ENCODE measurements at places on chromosomes 3 and 15. TPM values are rescaled to one million over a fixed set of nuclear protein-coding genes. Genes with fewer than 3 reads are reported as not detected.

GRCh38 chr15:40115670-40116093, 7.0 kb upstream of the BMF start:
- H3K36me3 ChIP-seq, result peaks cover 3% of the 10 kb centered on the region
- no peak for DNase-seq
- H3K27me3 ChIP-seq, result peaks cover 4% of the 10 kb centered on the region
- no peak overlapping the region for H3K4me3 ChIP-seq
- H3K4me1 ChIP-seq, result peaks cover 13% of the 10 kb centered on the region
- no peak overlapping the region for H3K27ac ChIP-seq

GRCh38 chr3:8841472-8841871, 72.1 kb upstream of the OXTR start:
- no peak overlapping the region for H3K27ac ChIP-seq
- H3K4me3 ChIP-seq, result no peak overlapping the region
- no peaks in the 10 kb centered on the region for H3K4me1 ChIP-seq

GRCh38 chr15:62828364-62828763, 214.2 kb upstream of the TPM1 start:
- H3K36me3 ChIP-seq, result no peaks in the 10 kb centered on the region
- no peak overlapping the region for H3K4me3 ChIP-seq
- no peak overlapping the region for H3K27ac ChIP-seq
- DNase-seq, result no peak
- no peaks in the 10 kb centered on the region for H3K4me1 ChIP-seq

DNA sequence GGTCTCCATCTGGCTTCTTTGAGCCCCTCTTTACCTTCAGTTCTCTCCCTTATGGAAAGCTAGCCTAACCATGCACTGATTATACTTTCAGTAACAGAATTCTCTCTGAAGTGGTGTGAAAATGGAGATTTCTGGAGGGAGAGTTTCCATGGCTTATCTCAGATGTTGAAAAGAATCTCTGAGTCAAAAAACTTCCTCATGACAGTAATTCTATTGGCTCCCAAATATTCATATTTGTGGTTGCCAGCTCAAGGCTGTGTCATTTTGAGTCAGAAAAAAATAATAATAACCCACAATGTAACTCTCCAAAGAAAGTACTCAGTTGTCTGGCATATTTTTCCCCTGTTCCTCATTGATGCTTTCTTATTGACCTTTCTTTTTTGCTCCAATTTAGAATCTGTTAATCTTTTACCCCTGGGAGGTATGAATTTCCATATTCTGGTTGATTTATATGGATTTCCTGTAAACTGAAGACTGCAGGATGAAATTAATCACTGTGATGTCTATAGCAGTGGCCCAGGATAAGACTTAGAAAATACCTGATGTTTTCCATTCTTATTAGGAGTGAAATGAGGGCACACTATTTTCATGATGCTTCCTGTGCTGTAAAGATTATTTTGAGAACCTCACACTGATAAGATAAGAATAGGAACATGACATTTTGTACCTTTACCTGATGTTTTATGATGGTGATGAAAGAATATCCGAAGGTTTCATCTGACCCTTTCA, 149.5 kb upstream of the EPHA3 start:
- H3K4me3 ChIP-seq, result no peak overlapping the region
- H3K4me1 ChIP-seq, result no peaks in the 10 kb centered on the region
- peaks cover 2% of the 10 kb centered on the region for H3K27me3 ChIP-seq
- H3K27ac ChIP-seq, result no peak overlapping the region
- H3K36me3 ChIP-seq, result no peaks in the 10 kb centered on the region

DNA sequence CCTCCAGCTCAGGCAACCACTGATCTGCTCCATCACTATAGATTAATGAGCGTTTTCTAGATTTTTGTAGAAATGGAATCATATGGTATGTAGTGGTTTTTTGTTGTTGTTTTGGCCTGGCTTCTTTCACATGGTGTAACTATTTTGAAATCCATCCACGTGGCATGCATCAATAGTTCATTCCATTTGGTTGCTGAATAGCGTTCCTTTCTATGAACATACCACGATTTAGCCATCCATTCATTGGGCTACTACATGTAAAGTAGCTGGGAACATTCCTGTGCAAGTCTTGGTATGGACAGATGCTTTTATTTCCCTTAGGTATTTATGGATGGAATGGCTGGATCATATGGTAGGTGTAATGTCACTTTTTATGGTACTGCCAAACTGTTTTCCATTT, 10.7 kb upstream of the CHSY1 start:
- H3K36me3 ChIP-seq, result no peaks in the 10 kb centered on the region
- no peak overlapping the region for H3K4me3 ChIP-seq
- H3K27ac ChIP-seq, result no peak overlapping the region
- H3K27me3 ChIP-seq, result peaks cover 5% of the 10 kb centered on the region

HRG gene
- polyA plus RNA-seq, result not detected

- H3K4me1 ChIP-seq, result peaks cover 25% of the 10 kb centered on the region
- DNase-seq, result peak; percentile 61
- H3K4me3 ChIP-seq, result peak overlapping the region; percentile 64
- peaks cover 4% of the 10 kb centered on the region for H3K27me3 ChIP-seq
- peak overlapping the region; percentile 38 for H3K27ac ChIP-seq
Measured at GRCh38 chr3:150384296-150385212, 23.5 kb upstream of the TSC22D2 start.

MB21D2 gene
- 0.53 TPM for polyA plus RNA-seq

DNA sequence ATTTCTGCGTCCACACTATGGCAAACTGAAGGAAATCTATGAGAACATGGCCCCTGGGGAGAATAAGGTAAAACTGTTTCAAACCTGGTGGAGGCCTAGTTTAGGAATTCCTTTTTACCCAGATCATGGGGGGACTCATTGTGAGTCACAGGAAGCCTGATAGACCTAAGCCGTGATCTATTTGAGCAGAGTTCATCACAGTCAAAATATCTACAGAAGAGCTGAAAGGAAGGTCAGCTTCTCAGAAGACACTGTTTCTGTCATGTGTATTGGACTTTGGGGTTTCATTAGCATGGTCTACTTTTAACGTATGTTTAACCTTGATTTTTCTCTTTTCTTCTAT, 1.3 kb downstream of the PSMD2 start:
- H3K27me3 ChIP-seq, result peaks cover 2% of the 10 kb centered on the region
- H3K36me3 ChIP-seq, result peaks cover 37% of the 10 kb centered on the region
- H3K4me1 ChIP-seq, result peaks cover 22% of the 10 kb centered on the region
- DNase-seq, result no peak

- no peak overlapping the region for H3K4me3 ChIP-seq
- no peak overlapping the region for H3K27ac ChIP-seq
- no peak for DNase-seq
- H3K4me1 ChIP-seq, result no peaks in the 10 kb centered on the region
- H3K27me3 ChIP-seq, result no peaks in the 10 kb centered on the region
- H3K36me3 ChIP-seq, result no peaks in the 10 kb centered on the region
Measured at GRCh38 chr3:55782351-55782750, 295.2 kb upstream of the WNT5A start.

GRCh38 chr3:137409584-137409983, 354.5 kb upstream of the SOX14 start:
- no peak overlapping the region for H3K27ac ChIP-seq
- DNase-seq, result no peak
- no peak overlapping the region for H3K4me3 ChIP-seq
- no peaks in the 10 kb centered on the region for H3K36me3 ChIP-seq
- H3K27me3 ChIP-seq, result peaks cover 2% of the 10 kb centered on the region

DNA sequence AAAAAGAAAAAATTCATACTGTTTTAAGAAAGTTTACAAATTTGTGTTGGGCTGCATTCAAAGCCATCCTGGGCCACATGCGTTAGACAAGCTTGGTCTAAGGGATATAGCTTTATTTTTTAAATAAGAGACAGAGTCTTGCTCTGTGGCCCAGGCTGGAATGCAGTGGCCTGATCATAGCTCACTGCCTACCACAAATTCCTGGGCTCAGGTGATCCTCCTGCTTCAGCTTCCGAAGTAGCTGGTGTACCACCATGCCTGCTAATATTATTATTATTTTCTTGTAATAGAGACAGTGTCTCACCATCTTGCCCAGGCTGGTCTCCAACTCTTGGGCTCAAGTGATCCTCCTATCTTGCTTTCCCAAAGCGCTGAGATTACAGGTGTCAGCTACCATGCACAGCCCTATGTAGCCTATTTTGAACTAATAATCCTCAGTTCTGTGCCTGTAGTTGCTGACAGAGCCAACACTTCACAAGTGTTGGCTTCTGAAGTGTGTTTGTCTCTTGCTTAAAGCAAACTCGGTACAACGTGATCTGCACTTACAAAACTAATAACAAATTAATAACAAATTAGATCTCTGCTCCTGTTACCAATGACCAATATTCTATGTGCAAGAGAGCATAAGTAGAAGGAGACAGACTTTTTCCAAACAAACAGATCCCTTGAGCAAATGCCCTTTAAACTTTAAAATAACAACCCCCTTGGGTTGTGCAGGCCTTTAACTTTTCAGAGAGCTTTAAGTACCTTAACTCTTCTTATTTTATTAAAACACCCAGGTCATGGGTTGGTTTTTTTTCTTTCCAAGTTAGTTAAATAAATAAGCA, 135.2 kb downstream of the VGLL4 start:
- H3K4me1 ChIP-seq, result no peaks in the 10 kb centered on the region
- H3K27me3 ChIP-seq, result peaks cover 2% of the 10 kb centered on the region
- no peaks in the 10 kb centered on the region for H3K36me3 ChIP-seq
- DNase-seq, result no peak

DNA sequence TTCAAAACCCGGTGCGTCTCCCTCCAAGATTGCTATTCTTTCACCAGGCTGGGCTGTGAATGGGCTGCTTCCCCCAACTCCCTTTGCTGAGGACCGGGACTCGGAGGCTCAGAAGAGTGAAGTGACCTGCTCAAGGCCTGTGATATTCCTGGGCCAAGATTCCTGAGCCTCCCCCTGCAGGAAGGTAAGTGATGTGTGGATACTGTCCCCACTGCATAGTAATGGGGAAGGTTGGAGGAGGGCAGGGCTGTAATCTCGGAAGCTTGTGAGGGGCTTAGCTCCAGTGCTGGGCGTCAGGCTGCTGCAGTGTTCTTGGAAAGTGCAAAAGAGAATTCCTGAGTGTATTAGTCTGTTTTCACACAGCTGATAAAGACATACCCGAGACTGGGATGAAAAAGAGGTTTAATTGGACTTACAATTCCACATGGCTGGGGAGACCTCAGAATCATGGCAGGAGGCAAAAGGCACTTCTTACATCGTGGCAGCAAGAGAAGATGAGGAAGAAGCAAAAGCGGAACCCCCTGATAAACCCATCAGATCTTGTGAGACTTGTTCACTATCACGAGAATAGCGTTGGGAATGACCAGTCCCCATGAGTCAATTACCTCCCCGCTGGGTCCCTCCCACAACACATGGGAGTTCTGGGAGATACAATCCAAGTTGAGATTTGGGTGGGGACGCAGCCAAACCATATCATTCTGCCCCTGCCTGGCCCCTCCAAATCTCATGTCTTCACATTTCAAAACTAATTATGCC, 67.6 kb downstream of the EFCAB12 start:
- no peak for DNase-seq
- H3K27ac ChIP-seq, result no peak overlapping the region
- peaks cover 3% of the 10 kb centered on the region for H3K27me3 ChIP-seq
- no peaks in the 10 kb centered on the region for H3K36me3 ChIP-seq
- H3K4me3 ChIP-seq, result no peak overlapping the region

DNA sequence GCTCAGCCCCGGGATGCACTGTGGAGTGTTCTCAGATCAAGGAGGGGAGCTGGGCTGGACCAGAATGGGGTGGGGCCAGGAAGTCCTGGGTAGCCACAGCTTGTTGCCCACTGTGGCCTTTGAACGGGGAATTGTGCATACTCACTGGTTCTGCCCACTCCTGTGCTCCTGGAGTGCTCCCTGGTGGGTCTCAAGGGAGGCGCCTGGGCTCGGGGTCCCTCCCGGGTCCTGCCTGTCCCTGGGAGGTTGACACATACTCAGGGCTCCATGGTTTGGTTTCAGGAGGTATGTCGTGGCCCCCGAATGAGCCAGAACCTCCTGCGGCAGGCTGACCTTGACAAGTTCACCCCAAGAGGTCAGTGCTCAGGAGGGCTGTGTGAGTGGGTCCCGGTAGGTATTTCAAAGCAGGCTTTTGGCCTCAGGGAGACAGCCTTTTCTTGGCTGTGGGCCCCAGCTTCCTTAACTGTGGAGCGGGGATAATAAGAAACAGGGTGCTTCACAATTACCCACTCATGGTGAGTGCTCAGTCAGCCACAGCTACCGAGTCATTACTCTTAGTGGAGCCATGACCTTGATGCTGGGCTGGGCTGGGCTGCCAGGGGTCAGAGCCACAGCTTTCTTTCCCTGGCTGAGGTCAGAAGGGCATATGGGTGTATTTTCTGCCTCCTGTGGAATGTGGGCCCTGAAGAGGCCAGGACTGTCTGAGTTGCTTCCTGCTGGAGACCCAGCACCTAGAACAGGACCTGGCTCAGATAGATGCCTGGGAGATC, 7.6 kb downstream of the DNAH1 start:
- H3K27me3 ChIP-seq, result no peaks in the 10 kb centered on the region
- no peak for DNase-seq
- peaks cover 8% of the 10 kb centered on the region for H3K36me3 ChIP-seq
- H3K4me1 ChIP-seq, result peaks cover 5% of the 10 kb centered on the region

- H3K4me3 ChIP-seq, result no peak overlapping the region
- no peak for DNase-seq
- H3K4me1 ChIP-seq, result peaks cover 11% of the 10 kb centered on the region
Measured at GRCh38 chr3:57949785-57950615, 58.2 kb upstream of the FLNB start.

GRCh38 chr3:71718072-71718471, 7.1 kb downstream of the EIF4E3 start:
- peaks cover 97% of the 10 kb centered on the region for H3K4me1 ChIP-seq
- peak; percentile 37 for DNase-seq
- H3K4me3 ChIP-seq, result peak overlapping the region; percentile 15
- H3K27me3 ChIP-seq, result no peaks in the 10 kb centered on the region

DNA sequence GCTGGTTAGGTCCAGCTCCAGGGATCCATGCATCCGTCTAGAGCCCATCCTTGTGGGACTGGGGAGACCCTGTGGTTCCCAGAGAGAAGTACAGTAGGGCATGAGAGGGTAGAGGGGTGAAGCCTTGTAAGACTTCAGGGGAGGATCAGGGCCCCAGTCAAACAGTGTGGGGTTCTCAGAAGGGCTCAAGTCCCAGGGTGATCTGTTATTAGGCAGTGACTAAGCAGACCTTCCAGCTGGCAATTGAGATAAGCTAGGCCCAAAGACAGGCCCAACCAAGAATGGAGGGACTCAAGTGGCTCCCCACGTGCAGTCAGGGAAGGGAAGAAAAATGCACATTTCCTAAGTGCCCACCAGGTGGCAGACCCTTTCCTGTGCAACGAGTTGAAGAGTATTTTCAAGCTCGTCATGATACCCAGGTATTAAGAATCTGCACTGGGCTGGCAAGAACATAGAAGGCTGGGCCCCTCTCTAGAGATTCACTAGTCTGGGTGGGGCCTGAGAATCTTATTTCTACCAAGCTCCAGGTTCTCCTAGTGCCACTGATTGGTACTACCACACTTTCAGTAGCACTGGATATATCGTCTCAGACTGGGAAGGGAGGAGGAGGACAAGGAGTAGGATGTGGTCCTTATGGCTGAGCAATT, 240.8 kb downstream of the NR1D2 start:
- H3K4me3 ChIP-seq, result no peak overlapping the region
- no peak overlapping the region for H3K27ac ChIP-seq
- H3K4me1 ChIP-seq, result no peaks in the 10 kb centered on the region
- peaks cover 5% of the 10 kb centered on the region for H3K27me3 ChIP-seq
- DNase-seq, result no peak
- H3K36me3 ChIP-seq, result no peaks in the 10 kb centered on the region

TTLL13 gene
- 0.23 TPM for polyA plus RNA-seq

GRCh38 chr3:9820946-9821345, 10.9 kb downstream of the TTLL3 start:
- DNase-seq, result no peak
- H3K36me3 ChIP-seq, result peaks cover 6% of the 10 kb centered on the region
- no peaks in the 10 kb centered on the region for H3K27me3 ChIP-seq
- no peak overlapping the region for H3K4me3 ChIP-seq
- H3K27ac ChIP-seq, result no peak overlapping the region
- no peaks in the 10 kb centered on the region for H3K4me1 ChIP-seq

KLHL40 gene
- polyA plus RNA-seq, result not detected

FMN1 gene
- not detected for polyA plus RNA-seq

Data from immature natural killer cell (primary cell).